ENCODE measurements at places on chromosomes 6 and 20.
A peak's percentile ranks its signal among the peaks of the same experiment; 100 is the strongest.

DNA sequence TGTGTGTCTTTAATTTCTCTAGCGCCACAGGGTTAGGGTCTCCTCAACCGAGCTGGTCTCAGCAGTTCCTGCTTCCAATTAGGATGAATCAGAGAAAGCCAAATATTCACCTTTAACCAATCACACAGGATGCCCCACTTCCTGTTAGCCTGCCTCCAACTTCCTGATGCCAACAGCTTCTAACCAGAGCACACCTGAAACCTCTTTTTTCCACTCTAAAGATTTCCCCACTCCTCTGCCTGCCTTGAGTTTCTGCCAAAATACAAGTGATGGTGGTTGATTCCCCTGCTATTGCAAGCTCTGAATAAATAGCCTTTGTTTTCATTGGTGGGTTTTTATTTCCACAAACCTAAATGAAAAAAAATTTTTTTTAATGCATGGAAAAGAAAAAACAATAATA lies 144.7 kb upstream of the UST start:
- DNase-seq, result no peak

DNA sequence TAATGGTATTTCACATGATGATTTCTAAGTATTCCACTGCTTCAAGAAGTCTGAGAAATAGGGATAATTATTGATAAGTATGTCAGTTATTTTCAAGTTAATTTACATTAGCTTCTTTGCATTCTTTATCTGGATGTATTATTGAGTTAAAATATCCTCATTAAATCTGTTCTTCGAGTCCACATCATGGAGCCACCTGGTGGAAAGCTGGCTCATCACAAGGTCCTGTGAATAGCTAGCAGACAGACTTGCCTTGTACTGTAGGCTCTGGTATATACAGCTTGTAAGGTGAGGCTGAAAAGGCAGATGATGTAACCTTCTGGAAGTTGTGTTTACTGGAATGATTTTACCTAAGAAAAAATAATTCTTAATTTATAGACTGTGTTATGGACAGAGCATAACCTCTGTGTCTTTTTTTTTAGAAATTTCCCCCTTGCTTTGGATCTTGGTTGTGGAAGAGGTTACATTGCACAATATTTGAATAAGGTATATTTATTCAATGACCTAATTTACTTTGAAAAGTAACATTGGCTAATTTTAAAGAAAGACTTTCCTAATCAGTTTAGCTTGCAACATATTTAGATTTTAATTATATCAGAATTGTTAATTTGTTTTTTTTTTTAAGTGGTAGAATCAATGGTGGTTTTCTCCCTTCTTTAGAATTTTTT lies 3.5 kb downstream of the NDUFAF5 start:
- DNase-seq, result peak; percentile 66

DNA sequence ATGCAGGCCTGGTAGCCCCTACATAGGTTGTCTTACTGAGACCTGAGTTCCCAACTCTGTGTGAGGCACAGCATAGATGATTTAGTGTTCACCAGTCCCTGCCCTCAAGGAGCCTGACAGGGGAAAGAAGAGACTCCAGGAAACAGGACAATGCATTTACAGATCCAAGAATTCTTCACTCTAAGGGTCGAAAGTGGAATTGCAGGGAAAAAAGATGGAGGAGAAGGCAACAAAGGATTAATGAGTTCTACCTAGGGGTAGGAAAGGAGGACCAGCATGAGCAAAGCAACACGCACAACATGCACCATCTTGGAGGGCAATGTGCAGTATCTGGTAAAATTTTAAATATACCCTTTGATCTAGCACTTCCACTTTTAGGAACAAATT lies 5.9 kb downstream of the SPAG4 start:
- DNase-seq, result no peak

DNA sequence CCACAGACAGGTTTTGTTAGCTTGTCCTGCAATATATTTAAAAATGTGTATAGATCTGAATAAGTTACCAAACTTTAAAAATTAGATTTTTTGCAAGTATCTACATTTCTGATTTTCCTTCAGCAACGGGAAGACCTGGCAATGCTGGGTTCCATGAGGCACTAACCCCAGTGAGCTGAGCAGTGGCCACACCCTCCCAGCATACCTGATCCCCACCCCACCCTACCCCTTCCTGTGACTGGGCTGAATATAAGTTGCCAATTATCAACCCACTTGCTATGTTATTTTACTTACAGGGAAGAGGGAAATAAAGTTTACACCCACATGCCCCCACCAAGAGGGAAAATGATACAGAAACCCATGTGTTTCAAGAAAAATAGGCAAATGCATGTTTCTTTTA lies 70.3 kb upstream of the RALGAPA2 start:
- no peak for DNase-seq

GRCh38 chr20:38766071-38766470 lies 17.8 kb downstream of the ACTR5 start:
- DNase-seq, result no peak

- no peak for DNase-seq
These were observed 62.5 kb downstream of the EPB41L2 start for GRCh38 chr6:131000544-131000943.

DNA sequence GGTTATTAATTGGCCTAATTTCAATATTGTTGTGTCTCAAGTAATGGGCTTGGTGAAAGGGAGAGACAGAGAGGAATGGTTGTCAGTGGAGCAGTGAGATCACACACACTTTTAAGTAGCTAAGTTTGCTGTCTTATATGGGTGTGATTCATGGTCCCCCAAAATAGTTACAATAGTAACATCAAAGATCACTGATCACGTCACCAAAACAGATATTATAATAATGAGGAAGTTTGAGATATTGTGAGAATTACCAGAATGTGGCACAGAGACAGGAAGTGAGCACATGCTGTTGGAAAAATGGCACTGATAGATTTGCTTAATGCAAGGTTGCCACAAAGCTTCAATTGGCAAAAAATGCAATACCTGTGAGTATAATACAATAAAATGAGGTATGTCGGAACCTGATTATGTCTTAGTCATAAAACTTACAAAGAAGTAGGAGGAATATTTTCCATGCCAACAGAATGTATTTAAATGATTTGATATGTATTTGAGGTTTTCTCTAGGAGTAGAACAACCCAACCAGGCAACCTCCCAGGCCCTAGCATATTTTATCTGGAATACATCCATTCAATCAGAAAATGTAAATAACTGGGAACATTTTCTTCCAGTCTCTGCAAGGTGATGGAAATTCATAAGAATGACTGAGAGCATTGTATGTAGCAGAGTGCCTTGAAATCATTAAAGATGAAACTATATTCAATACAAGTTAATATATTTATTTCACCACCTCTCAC lies 167.8 kb downstream of the CARMIL1 start:
- DNase-seq, result no peak

GRCh38 chr6:145092554-145092953 lies 642.8 kb downstream of the EPM2A start:
- DNase-seq, result no peak

DNA sequence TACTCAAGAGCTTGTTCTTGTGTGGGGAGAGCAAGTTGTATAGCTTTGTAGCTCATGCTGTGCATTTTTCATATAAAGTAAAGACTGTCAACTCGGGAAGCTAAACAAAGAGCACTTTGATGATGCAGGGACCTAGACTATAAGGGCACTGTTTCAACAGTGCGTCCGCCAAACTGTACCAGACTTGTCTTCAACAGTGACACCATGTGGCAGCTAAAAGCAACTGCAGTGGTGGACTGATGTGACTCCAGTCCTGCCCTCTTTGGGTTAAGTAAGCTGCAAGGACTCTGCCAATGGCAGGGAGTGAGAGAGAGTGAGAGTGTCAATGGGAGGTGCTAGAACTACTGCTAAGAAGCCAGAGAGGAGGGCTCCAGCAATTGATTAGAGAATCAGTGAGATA lies 48.1 kb upstream of the MC3R start:
- no peak for DNase-seq

DNA sequence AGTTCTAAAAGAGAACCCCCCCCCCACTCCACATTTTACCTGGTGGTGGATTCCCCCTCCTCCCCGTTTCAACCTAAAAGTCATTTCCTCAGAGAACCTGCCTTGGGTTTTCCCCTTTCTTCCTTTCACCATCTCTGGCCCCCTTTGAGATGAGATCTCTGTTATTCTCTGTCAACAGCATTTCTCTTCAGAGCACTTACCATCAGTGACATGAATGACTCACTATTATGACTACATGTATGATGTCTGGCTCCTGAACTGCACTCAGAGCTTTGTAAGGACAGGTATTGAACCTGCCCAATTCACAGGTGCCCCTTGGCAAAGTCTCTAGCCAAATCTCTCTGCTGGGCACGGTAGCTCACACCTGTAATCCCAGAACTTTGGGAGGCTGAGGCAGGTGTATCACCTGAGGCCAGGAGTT lies 61.4 kb upstream of the JARID2 start:
- DNase-seq, result peak; percentile 73

GRCh38 chr6:160263196-160263939 lies 4.7 kb upstream of the SLC22A2 start:
- DNase-seq, result no peak

DNA sequence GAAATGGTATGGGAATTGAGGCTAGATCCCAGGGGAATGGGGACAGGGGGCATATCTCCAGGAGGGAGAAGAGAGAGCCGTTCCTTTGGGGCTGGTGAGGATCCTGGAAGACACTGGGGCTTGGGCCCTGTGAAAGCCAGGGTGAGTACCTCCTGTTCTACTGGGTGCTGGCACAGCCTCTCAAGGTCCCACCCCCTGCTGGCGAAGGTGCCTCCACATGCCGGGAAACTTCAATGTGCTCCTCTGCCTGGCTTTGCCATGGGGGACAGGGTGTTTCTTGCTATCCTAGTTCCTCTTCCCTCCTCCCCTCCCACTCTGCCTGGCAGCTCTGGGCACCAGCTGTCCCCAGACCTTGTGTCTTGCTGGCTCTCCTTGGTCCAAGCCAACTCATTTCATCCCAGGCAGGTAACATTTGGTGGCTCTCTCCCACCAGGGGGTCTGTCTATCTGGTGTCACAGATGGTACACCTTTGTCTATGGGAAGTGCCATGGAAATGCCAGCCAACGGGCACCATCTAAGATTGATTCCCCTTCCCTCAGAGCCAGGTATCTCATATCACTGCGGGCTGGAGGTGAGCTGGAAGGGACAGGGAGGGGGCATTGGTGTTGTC lies 56.8 kb downstream of the MDGA1 start:
- no peak for DNase-seq

GRCh38 chr6:38346291-38347079 lies 293.2 kb downstream of the BTBD9 start:
- DNase-seq, result no peak

DNA sequence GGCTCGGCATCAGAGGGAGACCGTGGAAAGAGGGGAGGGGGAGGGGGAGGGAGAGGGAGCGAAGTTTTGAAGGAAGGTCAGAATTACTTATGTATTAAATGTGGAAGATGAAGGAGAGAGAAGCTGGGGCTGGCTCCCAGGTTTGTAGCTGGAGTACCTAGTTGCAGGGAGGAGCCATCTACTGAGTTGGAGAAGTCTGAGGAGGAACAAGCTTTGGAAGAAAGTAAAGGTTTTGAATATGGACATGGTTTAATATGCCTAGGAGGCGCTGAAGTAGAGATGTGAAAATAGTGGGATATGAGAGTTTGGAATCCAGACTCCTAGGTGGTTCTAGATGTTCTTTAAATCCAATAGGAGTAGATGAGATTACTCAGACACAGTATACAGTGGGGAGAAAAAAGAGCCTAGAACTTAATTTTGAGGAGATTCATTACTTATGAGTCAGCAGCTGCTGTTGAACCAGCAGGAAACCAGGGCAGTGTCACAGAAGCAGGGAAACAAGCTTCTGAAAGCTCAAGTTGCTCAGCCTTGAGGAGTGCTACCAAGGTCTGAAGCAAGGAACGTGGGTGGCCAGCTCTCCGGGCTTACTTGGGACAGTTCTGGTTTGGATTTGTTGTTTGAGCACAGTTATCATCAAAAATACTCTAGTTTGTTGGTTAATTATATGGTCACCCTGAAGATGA lies 149.3 kb downstream of the UTRN start:
- DNase-seq, result no peak

DNA sequence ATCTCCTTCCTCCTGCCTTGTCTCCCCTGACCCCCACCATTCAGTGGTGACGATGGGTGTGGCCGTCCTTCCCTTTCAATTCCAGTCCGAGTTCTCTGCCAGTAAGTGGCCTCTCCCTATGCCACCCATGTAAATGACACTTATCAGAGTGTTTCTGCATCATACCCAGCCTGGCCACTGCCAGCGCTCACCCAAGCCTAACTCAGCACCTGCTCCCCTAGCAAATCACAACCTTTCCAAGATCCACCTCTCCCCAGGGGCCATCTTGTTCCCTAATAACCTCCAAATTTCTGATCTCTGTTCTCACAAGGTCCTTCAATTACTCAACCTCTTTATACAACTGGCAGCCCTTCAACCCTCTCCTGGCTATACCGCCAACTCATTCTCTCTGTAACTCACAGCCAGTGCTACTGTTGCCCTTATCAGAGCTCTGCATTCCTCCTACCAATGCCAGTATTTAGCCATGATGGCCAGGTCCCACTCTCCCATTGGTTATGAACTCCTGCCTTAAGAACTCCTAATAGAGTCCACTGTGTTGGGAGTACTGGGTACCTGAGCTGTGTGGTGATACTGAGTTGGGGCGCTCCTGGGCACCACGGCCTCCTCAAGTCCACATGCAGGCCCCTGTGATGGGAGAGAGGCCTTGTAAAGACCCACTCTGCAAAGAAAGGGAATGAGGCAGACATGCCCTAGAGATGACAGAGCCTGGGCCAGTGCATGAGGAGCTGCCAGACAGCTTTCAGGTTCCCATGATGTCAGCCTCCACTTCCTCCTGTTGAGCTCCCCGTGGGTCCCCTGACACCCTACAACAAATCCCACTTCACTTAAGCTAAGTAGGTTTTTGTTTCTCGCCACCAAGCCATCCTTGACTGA lies 187.4 kb upstream of the RREB1 start:
- DNase-seq, result no peak

DNA sequence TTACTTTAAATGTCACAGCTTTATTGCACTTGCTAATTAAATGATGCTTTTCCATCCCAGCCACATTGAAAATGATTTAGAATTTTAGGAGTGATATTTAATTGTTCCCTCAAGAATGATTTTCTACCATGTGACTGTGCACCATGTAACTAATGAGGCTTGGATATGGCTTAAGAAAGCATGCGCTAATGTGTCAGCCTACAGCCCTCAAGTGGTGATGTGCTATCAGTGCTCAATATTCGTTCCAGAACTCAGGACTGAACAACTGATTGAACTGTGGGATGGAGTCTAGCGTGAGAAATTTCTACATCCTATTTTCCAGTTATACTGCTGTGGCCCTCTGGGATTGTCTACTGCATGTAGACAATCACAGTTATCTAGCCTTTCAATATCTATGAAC lies 71.5 kb downstream of the PKIB start:
- DNase-seq, result no peak

GRCh38 chr20:33351696-33352095 lies 49.6 kb downstream of the CDK5RAP1 start:
- no peak for DNase-seq

DNA sequence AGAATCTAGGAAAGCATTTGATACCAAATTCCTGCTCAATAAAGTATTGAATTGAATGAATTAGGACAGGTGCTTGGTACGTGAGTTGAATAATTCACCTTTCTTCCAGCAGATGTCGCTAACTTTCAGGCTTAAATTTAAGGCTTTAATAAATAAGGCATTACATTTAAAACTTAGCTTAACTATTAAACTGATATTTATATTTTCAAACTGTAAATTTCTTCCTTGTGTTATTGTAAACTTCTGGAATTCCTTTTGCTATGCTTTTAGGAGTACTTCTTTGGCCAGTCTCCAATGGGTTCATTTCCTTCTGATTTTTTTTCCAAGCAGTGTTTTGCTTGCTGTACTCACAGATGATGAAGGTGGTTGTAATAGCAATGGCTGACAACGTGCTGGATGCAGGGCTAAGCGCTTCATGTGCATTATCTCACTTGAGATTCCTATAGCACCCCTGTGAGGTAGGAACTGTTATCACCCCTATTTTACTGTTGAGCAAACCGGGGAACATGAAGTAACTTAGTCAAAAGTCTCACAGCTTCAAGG lies 71.3 kb upstream of the SLC2A12 start:
- DNase-seq, result peak; percentile 41
